ENCODE measurements at places on chromosomes 3 and 15. TPM values are rescaled to one million over a fixed set of nuclear protein-coding genes. Genes with fewer than 3 reads are reported as not detected.

The NDUFB4 gene
- 181 TPM for total RNA-seq

DNA sequence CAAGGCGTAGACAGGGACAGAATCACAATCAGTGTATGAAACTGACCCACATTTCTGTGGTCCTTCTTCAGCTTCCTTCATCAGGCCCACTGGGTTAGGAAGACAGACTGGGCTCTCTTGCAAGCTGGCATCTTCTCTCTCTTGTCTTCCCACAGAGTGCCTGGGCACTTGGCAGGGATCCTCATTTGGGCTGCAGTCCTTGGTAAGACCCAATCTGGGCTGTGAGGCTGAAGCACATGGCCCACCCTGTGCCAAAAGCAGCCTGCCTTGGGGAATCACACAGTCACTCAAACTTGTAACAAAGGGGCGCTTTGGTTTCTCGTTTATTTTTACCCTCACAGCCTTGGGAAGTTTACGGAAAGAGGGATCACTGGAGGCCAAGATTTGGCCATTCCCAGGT lies 8.2 kb upstream of the EPHB3 start:
- no peak overlapping the region for H3K4me3 ChIP-seq
- H3K27me3 ChIP-seq = peaks cover 18% of the 10 kb centered on the region
- H3K27ac ChIP-seq = no peak overlapping the region
- H3K4me1 ChIP-seq = peaks cover 9% of the 10 kb centered on the region
- no peak for DNase-seq
- H3K36me3 ChIP-seq = no peaks in the 10 kb centered on the region

The CD200R1 gene
- total RNA-seq = not detected

GRCh38 chr3:38027466-38028465 lies 1.7 kb downstream of the PLCD1 start:
- H3K4me1 ChIP-seq = peaks cover 8% of the 10 kb centered on the region
- peak; percentile 49 for DNase-seq
- peaks cover 36% of the 10 kb centered on the region for H3K27me3 ChIP-seq
- no peak overlapping the region for H3K27ac ChIP-seq

- no peaks in the 10 kb centered on the region for H3K36me3 ChIP-seq
- peak overlapping the region; percentile 92 for H3K4me3 ChIP-seq
- H3K27me3 ChIP-seq = peaks cover 36% of the 10 kb centered on the region
- no peak overlapping the region for H3K27ac ChIP-seq
- peaks cover 16% of the 10 kb centered on the region for H3K4me1 ChIP-seq
- DNase-seq = no peak
Measured at GRCh38 chr3:79015854-79016253, 751.9 kb downstream of the ROBO1 start.

- H3K27ac ChIP-seq = no peak overlapping the region
- H3K27me3 ChIP-seq = no peaks in the 10 kb centered on the region
- peaks cover 11% of the 10 kb centered on the region for H3K4me1 ChIP-seq
Measured at GRCh38 chr3:191919491-191920026, 458.6 kb downstream of the PYDC2 start.

GRCh38 chr3:122000936-122001605 lies 21.0 kb downstream of the ILDR1 start:
- DNase-seq = peak; percentile 85
- no peak overlapping the region for H3K27ac ChIP-seq
- no peaks in the 10 kb centered on the region for H3K36me3 ChIP-seq
- no peaks in the 10 kb centered on the region for H3K27me3 ChIP-seq
- H3K4me3 ChIP-seq = no peak overlapping the region
- peaks cover 9% of the 10 kb centered on the region for H3K4me1 ChIP-seq

DNA sequence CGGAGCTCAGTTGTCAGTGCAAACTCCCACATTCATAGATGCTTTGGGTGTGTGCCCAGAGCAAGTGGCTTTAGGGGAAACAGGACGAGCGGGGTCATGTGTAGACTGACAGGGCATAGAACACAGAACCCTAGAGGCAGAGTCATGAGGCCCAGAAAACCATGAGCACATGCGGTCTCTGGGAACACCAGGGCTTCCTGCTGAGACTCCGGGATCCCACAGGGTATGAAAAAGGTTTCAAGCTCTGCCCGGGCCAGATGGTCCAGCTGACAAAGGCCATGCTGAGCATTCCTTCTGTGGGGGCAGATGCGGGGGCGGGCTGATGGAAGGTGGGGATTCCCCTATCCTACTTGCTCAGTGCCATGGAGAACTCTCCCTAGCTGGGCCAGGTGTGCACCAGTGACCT lies 44.8 kb downstream of the ROPN1B start:
- DNase-seq = no peak
- no peaks in the 10 kb centered on the region for H3K27me3 ChIP-seq
- no peak overlapping the region for H3K4me3 ChIP-seq
- H3K36me3 ChIP-seq = peaks cover 12% of the 10 kb centered on the region
- no peak overlapping the region for H3K27ac ChIP-seq

Measured in endodermal cell (in vitro differentiated cells).